Suprapubic skin (tissue), 4 donors: ENCODE measurements at places on chromosomes 1 and 21. TPM values are rescaled to one million over a fixed set of nuclear protein-coding genes. Genes with fewer than 3 reads are reported as not detected.

Gene HES2
- 25.3 TPM for total RNA-seq

Gene THEMIS2
- total RNA-seq = 12.0 TPM

Gene CD1B
- total RNA-seq = not detected

Gene SLAMF9
- not detected for total RNA-seq

Gene ENTREP3
- total RNA-seq = 27.8 TPM

Gene ISG15
- 10.1 TPM for total RNA-seq

Gene PDZK1IP1
- 36.8 TPM for total RNA-seq

Gene PGLYRP4
- total RNA-seq = 35.0 TPM

Gene ETV3L
- not detected for total RNA-seq

Gene OR2T29
- total RNA-seq = not detected

Gene DMRTA2
- total RNA-seq = not detected

Gene SLC1A7
- total RNA-seq = not detected

Gene GSTM3
- total RNA-seq = 288 TPM

Gene AKNAD1
- total RNA-seq = not detected

Gene MMP23B
- 3.1 TPM for total RNA-seq

Gene EPS8L3
- not detected for total RNA-seq

Gene ARHGAP29
- 38.3 TPM for total RNA-seq

Gene C1QA
- 9.9 TPM for total RNA-seq

Gene CXADR
- 123 TPM for total RNA-seq

Gene ANGPTL7
- 2.8 TPM for total RNA-seq

Gene COA7
- 12.8 TPM for total RNA-seq

Gene TRAF3IP3
- total RNA-seq = 1.6 TPM

Gene AMY2B
- 69.5 TPM for total RNA-seq

Gene DFFA
- total RNA-seq = 21.3 TPM

Gene CFHR5
- total RNA-seq = not detected

Gene HTR6
- total RNA-seq = not detected

Gene REN
- not detected for total RNA-seq

Gene PLA2G4A
- 11.0 TPM for total RNA-seq

Gene TGFBR3
- 91.3 TPM for total RNA-seq

Gene RPTN
- 9.0 TPM for total RNA-seq

Gene SAMSN1
- total RNA-seq = 0.98 TPM

Gene KIF26B
- 6.7 TPM for total RNA-seq

Gene VANGL1
- total RNA-seq = 33.6 TPM

Gene WNT3A
- 4.7 TPM for total RNA-seq

Gene COL11A1
- 1.8 TPM for total RNA-seq

Gene CA6
- 9.5 TPM for total RNA-seq

Gene KPRP
- 20.9 TPM for total RNA-seq

Gene MROH7
- 5.7 TPM for total RNA-seq

Gene TCP10L
- total RNA-seq = not detected

Gene STPG1
- 8.5 TPM for total RNA-seq

Gene MPL
- total RNA-seq = not detected

Gene TMEM50A
- 78.1 TPM for total RNA-seq
